GM12864 (cell line): ENCODE measurements at places on chromosomes 11 and 22.

DNA sequence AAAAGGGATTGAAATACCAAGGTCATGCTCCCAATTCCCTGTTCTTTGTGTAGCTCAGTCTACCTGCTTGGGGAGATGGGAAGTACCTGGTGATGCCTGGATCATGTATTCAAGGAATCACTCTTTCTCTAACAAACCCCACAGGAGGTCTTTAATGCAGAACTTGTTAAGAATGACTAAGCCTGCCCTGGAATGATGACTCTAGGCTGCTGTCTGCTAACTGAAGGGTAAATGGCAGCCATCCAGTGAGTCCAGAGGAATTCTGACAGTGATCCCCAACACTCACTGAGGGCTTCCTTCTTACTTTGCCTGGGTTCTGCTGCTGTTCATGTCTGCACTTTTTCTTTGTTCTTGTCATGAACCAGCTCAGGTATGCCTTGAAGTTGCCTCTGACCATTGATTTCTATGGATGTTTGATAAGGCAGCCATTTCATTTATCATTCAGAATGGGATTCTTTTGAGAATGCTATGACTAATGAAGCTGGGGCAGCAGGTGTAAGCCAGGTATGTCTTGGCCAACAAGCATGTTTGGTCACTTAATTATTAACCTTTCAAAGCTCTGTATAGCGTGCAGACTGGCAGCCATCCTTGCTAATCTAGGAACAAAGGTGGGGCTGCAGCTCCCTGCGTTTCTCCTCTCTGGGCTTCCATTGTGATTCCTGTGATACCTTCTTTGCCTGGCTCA lies 11.4 kb downstream of the PRSS23 start:
- DNase-seq = no peak

- no peak for DNase-seq
Measured at GRCh38 chr11:36508743-36509142, 1.3 kb downstream of the TRAF6 start.

- DNase-seq = no peak
Measured at GRCh38 chr11:64876229-64876750, 2.1 kb downstream of the EHD1 start.

- DNase-seq = no peak
Measured at GRCh38 chr11:11757909-11758308, 83.9 kb upstream of the USP47 start.

GRCh38 chr11:42967653-42968052 lies 344.1 kb upstream of the API5 start:
- DNase-seq = no peak

DNA sequence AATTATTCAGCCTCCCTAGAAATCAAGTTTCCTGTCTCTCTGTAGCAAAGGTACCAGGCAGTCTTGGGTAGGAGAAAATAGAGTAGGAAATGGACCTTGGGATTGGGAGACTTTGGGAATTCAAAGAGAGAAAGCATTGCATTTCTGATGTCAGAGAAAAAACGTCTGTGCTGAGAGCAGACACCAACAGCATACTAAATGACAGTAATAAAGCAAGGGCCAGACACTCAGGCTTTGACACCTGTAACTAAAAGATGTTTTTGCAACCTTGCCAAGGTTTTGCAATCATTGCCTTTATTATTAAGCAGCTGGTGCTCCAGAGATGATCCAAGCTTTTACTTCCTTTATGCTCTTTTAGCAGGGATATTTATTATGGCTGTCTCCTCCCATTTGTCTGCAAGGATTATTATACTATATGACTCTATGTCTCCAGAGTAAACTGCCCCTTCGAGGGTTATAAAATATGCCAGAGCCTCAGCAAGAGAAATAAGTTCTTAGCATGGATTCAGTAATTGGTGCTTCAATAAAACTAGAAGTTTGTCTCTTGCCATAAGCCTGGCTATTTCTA lies 85.2 kb upstream of the GRAMD1B start:
- DNase-seq = no peak

DNA sequence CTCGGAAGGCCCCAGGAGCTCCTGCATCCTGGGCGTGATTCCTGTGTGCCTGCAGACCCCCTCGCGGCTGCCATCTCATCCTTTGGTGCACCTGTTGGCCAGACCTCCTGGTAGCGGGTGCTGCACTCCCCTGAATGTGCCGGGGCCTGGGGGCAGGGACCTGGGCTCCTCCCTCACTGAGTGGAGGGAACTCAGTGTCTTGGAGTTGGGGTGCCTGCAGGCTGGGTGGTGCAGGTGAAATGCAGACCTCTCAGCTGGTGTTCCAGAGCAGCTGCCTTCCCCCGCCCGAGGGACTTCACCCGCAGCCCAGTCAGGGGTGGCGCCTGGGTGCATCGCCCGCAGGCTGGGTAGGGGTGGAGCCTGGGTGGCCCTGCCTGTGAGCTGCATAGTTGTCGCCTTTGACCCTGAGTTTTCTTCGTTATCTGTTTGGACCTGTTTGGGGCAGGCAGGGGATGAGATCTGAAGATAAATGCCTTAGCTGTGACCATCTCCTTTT lies 31.4 kb downstream of the LRP5 start:
- no peak for DNase-seq

DNA sequence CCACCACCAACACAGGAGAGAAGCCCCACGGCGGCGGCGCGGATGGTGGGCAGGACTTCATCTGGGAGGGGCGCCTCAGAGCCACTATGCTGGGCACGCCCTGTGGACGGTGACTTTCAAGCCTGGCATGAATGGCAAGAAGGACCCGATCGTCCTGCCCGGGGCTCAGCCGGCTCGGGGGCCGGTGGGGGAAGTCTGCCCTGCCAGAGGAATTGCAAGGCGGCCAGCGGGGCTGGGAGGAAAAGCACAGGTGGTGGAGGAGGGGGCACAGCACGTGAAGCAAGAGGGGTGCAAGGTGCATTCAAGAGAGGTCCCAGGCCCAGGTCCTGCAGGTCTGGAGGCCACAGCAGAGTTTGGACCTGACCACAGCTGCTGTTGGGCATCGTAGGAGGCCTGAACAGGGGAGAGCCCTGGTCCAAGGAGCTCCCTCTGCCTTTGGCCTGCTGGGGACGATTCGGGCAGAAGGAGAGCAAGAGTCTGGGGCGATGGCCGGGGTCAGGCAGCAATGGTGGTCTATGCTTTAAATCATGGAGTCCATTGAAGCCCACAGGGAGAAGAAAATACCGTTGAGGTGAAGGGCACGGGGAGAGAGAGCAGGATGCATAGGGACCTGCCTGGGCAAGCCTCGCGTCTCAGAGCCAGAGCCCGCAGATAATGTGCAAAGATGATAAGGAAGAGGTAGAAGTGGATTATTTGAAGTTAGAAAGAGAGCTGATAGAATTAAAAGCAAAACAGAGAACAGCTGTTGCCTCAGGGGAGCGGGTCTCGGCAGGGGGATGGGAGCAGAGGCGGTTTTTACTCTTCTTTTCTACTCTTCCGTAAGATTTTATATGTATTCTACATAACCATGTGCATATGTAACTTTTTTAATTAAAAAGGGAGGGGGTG lies 82.6 kb upstream of the SHISAL1 start:
- DNase-seq = no peak

DNA sequence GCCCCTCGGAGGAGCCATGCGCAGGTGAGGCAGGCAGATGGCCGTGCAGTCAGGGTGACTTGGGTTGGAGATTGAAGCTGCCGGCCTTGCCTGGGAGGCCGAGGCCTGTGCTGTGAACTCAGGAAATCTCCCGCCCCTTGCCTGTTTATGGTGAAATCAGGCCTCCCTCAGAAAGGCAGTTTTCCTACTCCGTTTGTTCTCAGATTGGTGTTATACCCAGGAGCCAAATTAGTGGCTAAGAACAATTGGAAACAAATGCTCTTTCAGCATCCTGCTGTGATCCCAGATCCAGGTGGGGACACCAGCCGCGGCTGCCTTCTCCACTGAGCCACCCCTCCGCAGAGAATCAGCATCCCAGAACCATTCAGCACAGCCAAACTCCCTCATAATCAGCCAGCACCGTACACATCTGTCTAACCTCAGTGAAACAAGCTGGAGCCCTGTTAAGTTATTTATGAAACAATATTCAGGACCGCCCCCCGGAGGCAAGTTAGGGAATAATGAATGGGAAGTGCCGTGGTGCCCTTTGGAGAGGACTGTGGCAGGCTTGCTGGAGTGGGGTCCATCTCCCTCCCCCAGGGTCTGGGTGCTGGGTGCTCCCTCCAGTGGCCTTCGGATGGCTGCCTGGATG lies 60.0 kb downstream of the PKNOX2 start:
- no peak for DNase-seq

GRCh38 chr11:85627332-85627997 lies at the start of gene DLG2:
Gene DLG2 (minus strand): TSS chr11:85627344.
- no peak for DNase-seq

- DNase-seq = peak; percentile 70
Measured at GRCh38 chr11:68271023-68271780, 571 bp downstream of the C11orf24 start.

GRCh38 chr22:38863531-38864131 lies 8.4 kb downstream of the CBX6 start:
- no peak for DNase-seq

- no peak for DNase-seq
Measured at GRCh38 chr11:113332023-113332422, 17.6 kb downstream of the TTC12 start.

DNA sequence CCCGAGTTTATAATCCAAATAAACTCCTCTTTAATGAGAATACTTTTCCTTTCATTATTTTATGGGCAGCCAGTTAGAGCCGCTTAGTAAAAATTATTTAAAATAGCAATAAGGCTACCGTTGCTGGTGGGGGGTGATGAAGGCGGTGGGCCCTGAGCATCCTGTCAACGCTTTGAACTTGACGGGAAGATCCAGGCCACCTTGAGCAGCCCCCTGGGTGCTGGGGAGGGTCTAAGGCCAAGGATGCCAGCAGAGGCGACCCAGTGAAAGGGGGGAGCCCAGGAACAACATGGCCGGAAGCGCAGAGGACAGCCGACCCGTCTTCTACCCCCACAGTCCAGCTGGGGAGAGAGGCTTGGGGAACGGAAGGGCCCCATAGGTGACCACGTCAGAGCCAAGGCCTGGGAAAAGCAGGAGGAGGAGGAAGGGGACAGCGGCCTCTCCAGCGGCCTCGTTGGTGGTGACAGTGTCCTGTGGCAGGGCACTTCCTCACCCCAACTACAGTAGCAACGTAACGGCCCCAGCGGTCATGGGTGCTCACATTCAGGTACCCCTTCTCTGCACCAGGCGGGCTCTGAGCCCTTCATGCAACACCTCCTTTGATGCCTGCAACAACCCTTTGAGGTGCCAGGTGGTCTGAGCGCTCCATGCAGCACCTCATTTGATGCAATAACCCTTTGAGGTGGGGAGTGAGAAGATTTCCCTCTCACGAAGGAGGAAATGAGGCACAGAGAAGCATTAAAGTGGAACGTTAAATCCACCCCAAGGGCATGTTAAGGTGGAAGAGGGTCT lies 695.3 kb downstream of the TBC1D22A start:
- DNase-seq = no peak

- DNase-seq = no peak
Measured at GRCh38 chr11:5276697-5277096, 7.0 kb upstream of the HBE1 start.

DNA sequence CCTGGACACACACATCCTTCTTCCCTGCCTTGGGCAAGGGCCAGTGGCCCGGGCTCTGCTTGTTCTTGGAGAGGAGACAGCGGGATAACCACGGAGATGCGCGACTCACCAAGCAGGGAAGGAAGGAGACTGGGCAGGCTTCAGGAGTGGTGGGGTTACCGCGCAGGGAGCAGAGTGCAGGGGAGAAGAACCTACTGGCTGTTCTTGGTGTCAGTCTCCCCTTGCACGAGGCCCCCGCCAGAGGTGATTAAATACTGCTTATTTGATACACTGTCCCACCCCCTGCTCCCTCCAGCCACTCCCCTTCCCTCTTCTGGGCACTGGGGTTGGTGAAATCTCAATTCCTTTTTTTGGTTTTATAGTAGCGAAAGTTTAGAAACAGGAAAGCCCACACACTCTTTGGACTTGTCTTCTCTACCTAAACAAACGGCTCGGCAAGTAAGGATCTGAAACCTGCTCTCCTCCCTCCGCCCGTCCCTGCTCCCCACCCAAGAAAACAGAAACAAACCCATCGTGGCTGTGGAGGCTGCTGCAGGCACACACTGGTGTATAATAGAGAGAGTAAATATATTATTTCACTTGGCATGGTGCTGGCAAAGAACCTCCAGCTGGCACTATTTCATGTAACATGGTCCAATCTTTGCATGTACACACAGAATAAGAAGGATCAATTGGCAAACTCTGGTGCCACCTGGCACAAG lies 10.8 kb downstream of the LARGE2 start:
- no peak for DNase-seq

DNA sequence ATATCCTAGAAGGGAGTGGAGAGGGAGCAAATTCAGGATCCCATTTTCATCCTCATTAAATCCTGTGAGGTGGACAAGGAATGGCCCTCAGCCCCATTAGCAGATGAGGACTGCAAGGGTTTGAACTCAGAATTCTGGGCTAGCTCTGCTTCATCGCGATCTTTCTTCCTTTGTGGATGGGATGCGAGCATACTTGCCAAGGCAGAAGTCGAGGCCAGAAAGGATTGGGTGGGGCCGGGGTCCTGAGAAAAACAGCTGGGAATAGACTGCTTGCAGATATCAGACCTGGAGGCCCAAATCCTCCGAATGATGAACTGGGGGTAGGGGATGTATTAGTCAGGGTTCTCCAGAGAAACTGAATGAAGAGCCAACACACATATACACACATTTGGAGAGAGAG lies 179.0 kb downstream of the CHST1 start:
- no peak for DNase-seq

DNA sequence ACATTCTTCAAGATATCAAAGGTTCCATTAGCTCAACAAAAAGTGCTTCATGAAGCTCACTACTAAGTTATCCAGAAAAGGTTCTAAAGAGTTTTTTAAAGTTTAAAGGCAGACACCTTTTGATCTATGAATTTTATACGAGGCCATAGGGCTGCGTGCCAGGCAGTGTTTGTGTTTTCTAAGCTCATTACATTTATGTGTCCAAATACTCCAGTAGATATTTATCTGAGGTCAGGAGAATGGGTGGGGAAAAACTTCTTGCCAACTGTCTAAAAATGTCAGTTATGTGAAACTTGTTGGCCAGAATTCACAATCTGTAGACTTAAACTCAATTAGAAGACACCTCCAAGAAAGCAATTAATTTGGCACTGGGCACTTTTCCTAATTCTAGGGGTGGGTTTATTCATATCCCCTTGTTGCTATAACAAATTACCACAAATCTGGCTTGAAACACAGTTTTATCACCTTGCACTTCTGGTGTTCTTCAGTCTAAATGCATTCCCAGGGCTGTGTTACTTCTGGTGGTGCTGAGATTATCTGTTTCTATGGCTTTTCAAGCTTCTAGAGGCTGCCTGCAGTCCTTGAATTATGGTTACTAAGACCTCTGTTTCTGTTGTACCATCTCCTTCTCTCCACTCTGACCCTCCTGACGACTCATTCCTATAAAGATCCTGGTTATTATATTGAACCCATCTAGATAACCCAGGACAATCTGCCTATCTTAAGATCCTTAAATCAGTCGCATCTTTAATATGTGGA lies 1030.4 kb upstream of the CNTN5 start:
- no peak for DNase-seq

- peak; percentile 48 for DNase-seq
Measured at GRCh38 chr22:25494774-25495173, 69.7 kb upstream of the GRK3 start.

GRCh38 chr11:103596315-103596714 lies 440.1 kb upstream of the DDI1 start:
- DNase-seq = no peak
